ENCODE measurements at places on chromosomes 5 and 9.

DNA sequence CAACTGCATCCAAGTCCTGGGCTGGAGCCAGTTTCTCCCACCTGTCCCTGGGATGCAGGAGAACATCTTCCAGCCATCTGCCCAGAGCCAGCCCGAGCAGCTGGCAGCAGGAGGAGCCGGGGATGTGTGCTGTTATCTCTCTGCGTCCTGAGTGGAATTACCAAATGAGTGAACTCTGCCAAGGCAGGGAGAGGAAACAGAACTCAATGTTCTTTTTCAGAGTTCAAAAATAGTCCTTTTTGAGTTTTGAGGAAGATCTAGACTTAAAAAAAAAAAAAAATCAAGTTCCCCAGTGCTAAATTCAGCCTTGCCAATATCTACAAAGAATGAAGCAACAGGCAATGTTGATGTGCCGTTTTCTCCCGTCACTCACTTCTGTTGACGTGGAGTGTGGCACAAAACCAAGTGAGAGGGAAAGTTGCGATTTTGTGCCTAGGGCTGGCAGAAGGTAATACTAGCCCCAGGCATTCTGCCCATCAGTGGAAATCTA, 56.2 kb downstream of the TMOD1 start:
- no peak for DNase-seq

DNA sequence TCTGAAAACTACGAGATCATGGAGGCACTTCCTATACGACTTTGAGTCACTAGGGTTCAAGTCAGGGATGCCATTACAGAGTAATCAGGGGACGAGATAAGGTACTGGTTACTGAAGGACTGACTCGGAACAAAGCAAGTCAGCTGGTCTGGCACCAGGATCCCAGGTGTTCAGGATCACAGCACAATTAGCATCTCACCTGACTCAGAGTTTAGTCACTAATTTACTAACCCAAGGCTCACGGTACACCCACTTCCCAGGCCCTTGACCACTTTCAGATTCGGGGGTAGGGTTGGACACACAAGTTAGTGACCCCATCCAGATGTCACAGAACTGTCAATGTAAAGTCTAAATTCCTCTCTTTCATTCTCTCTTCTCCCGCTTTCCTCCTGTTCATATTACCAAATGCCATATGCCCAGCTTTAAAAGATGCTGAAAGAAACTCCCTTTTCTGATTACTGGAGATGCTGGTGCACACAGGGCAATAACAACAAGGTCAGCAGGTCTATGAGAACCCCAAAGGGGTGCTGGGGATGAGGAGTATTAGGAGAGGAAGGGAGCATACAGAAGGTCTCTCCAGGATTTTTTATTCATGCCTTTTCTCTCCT, 657.8 kb downstream of the TLE1 start:
- DNase-seq, result no peak

DNA sequence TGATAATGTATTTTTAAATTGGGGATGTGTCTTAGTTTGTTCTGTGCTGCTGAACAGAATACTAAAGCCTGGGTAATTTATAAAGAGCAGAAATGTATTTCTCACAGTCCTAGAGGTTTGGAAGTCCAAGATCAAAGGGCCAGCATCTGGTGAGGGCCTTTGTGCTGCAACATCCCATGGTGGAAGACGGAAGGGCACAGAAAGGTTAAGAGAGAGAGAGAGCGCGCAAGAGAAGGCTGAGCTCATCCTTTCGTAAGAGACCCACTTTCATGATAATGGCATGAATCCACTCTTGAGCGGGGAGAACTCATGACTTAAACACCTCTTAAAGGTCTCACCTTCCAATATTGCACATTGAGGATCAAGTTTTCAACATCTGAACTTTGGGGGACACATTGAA, 79.1 kb upstream of the GOLM1 start:
- DNase-seq, result no peak

DNA sequence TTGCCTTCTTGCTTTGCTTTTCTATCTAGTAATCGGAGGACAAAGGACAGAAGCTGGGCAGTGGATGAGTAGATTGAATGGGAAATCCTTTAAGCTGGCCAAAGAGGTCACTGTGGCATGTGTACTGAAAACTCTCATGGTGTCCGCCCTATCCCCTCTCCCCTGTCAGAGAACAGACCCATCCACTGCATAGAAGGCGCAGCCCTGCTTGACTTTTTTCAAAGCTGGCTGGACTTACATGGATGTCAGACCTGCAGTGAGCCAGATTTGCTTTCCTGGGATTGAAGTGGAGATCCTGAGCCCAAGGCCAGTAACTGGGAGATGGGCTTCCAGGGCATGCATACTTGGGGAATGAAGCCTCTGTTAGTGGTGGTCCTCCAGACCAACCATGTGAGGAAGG, 329.5 kb downstream of the TRPM3 start:
- no peak for DNase-seq

- DNase-seq, result no peak
These were observed at the start of gene FCN1 for GRCh38 chr9:134917431-134918373. Gene FCN1, minus strand, starts transcription at chr9:134917912. Its CDS starts 41 bp downstream, at chr9:134917871.

GRCh38 chr5:178786859-178787499, 56.5 kb upstream of the ZNF354A start:
- no peak for DNase-seq

GRCh38 chr5:76174101-76174500, 90.9 kb downstream of the SV2C start:
- no peak for DNase-seq

DNA sequence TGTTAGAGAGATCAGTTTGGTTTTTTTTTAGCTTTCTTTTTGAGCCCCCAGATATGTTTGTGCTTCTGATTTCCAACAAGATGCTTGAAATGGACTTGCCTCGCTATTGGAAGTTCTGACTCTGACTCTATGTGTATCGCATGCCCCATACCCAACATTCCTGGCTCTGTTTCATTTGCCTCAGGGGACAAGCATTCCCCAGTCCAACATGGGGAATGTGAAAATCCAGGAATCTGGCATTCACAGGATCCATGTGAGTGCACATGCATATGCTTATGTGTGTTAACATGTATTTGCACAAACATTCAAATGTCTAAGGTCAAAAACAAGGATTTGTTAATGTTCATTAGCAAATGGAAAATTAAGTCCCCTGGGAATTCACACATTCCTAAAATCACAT, 233.9 kb downstream of the TLR4 start:
- no peak for DNase-seq

All from iPS DF 6.9 (cell line).